ENCODE measurements at places on chromosomes 7 and 10. TPM values are rescaled to one million over a fixed set of nuclear protein-coding genes. Genes with fewer than 3 reads are reported as not detected.

DNA sequence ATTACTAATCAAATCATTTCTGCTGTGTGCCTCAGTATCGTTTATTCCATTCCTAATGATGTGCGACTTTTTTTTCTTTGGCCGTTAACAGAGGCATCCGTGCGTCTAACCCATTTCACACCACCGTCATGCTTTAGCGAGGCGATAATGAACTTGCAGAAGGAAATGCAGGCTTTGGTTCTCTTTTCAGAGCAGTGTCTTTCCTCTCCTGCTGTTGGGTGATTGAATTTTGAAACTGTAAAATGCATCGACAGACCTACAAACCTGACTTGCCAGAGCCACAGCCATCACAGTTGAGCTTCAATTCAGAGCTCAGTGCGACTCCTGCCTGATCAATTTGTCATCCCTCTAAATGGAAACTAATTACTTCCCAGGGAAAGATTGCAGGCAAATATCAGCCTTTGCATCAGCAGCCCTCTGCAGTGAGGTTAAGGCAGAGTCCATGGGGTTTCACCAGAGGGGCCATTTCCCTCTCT is 486.0 kb upstream of the GALNT17 start:
- DNase-seq: no peak

ANXA8L1 gene
- not detected for total RNA-seq

DNA sequence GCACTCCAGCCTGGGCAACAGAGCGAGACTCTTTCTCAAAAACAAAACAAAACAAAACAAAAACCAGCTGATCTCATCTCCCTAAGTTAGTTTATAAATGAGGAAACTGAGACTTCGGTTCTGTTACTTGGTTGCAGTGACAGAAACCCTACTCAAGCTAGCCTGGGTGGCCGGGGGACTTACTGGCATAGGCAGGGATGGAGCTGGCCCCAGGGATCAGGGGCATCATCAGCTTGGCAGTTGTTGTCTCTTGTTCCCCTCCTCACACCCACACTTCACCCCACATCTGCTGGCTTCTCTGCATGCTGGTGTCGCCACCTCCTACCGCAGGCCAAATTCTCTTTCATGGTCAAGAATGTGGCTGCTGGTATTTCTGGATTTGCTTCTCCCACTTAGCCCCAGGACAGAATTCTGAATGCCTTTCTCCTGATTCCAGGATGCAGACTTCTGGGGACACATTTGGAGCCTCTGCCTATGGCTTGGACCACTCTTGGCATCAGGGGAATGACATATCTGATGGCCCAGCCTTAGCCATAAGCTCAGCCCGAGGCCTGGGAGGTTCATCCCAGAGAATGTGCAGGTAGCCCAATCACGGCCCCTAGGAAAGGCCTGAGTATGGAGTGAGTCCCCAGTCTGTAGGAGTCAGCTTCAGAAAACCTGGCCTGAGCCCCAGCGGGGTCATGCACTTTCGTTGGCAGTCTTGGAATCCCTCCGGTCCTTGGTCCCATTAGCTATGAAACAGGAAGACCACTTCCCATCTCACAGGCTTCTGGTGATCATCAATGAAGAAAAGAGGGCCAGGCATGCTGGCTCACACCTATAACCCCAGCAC is 41.6 kb upstream of the CTBP2 start:
- DNase-seq: no peak

DNA sequence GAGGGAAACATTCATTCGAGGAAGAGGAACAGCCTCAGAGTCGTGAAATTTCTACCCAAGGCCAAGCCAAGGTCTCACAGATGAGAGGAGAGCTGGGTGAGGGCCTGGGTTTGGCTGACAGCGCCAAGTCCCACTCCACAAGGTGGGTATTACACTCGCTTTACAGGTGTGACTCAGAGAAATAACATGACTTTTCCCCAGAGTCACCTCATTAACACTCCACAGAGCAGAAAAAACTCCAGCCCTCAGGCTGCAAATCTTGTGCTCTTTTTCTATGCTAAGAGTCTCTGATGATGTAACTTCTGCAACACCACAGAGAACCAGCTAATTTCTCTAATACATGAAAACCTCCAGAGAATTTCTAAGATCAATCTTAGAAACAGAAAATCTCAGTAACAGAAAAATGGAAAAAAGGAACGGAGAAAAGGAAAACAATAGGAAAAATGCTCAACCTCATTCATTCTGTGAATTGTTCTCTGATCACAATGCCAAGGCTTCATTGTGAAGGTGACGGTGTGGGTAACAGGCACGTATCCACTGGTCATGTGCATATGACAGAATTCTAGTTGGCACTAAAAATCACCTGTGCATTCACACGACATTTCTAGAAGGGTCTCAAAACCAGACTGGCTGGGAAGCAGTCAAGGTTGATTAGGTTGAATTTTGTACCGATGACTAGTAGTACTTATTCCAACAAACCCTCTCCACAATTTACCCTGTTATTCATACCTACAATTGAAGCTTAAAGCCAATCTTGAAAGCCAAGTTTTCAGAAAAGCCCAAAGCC is 20.3 kb downstream of the YWHAG start:
- no peak for DNase-seq

NANOS1 gene
- 1.9 TPM for total RNA-seq

RBP3 gene
- not detected for total RNA-seq

Measured in aorta (tissue), 5 donors.